Fibroblast of upper back skin (primary cell): ENCODE measurements at places on chromosomes 12 and 14.
A peak's percentile ranks its signal among the peaks of the same experiment; 100 is the strongest.

DNA sequence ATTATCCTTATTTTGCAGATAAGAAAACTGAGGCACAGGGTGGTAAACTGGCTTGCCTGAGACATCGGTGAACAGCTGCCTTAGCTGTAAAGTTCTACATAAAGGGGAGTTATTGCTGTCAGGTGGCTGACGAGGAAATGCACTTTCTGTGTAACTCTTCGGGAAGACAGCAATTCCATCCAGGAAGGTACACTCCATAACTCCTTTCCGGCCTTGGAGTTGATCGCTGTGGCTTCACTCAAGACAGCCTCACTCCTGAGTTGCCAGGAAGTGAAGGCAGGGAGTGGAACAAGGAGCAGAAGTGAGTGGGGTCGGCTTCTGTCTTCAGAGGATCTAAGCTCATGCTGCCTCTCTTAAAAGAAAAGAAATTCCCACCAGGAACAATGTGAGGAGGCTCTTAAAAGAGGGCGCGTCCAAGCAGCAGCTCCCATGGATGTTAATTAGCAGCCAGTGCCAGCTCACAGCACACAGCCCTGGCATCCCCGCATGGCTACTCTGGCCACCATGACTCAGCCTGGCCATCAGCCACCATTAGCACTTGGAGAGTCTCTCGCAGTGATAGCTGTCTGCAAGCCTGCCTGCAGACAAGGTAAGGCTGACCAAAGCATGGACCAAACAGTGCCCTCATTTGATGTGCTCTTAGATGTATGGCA, 60.3 kb downstream of the NUAK1 start:
- DNase-seq: peak; percentile 69

- no peak for DNase-seq
Measured at GRCh38 chr14:34137001-34137745, 186.3 kb upstream of the EGLN3 start.

DNA sequence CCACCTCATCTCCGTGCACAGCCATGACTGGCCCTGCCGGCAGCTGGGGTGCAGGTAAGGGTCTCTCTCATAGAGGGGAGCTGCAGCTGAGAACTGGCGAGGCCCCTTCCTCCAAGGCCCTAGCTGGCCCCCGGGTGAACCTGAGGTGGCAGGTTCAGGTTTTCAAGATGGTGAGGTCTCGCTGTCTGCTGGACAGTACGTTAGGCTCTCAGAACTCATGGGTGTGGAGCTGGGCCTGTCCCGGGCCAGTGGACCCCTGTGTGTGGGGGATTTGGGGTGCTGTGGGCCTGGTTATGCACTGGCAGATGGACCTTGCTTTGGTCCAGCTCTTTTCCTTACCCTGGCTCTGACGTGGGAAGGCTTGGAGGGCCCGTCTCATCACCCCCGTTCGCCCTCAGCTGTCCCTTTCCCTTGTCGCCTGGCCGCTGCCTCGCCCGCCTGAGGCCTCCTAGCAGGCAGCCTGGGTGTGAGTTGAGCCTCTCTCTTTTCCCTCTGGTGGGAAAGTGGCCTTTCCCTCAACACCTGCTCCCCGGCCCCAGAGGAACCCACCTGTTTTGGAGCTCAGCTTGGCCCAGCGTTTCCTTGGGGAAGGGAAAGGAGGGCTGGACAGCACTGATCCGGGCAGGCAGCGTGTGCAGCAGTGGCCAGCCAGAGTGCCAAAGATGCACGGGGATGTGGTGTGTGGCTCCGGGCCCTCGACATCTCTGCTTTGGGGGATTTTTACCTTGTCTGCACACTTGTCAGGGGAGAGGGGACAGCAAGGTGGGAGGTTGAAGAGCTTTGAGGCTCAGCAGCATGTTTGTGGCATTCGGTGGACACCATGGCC, 28.3 kb downstream of the IL31 start:
- DNase-seq: no peak

DNA sequence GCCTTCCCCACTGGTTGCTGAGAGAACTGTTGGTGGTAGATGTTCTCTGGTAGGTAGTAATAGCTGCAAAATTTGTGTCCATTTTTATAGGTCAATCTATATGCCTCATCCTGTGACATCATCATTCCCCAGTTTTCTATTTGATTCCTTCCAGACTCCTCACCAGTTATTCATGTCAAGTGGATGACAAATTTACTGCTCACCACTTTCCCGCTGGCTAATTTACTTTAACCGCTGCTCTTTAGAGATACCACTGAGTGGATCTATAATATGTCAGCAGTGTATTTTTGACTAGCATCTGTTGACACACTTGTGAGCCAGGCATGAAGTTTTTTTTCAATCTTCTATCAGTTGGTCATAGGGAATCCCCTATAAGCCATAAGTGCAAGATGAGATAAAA, 24.6 kb downstream of the GPR65 start:
- no peak for DNase-seq

DNA sequence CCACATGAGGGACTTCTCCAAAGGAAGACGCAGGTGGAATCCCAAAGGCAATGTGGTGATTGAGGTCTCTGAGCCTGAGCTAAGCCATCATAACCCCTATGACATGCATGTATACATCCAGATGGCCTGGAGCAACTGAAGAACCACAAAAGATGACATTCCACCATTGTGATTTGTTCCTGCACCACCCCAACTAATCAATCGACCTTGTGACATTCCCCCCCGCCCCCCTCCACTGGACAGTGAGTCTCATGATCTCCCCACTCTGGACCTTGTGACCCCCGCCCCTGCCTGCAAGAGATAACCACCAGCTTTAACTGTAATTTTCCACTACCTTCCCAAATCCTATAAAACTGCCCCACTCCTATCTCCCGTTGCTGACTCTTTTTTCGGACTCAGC, 87.9 kb downstream of the VCPKMT start:
- no peak for DNase-seq
